Fibroblast of skin of back (primary cell): ENCODE measurements at places on chromosomes 7 and 10.

DNA sequence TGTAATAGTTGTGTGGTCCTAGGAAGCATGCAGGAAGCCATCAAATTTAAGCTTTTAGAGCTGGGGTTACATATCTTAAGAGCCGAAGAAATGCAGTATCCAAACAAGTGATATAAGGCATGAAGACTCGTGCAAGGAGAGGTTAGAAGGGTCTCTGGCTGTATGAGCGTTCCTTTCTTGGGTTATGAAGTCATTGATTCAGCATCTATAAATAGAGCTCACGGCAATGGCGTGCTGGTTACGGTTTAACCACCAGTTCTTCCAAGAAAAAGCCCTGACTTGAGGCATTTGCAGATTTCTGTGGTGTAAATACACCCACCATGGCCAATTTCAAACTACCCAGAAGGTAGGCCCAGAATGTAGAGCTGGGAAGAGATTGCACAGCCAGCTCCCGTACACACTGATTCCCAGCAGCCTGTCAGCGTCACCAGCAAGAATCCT, 72.0 kb upstream of the KAT6B start:
- DNase-seq, result no peak

- no peak for DNase-seq
These were observed 23.6 kb upstream of the PRSS37 start for GRCh38 chr7:141864765-141865447.

DNA sequence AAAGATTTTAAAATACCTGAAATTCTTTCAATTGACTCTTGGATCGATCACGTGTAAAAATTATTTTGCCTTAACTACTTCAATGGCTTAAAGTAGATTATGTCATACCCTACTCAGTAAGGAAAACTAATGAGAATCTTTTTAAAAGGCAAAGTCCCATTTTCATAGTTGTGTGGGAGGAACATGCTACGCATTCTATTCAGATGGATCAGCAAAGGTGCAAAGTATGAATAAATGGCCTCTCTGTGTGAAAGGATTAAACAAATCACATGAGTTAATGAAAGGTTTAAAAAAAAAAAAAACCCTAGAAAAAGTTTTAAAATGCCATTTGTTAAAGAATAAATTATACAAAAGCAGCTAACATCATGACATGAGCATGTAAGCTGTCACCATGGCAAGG, 77.1 kb downstream of the ENO4 start:
- DNase-seq, result no peak

DNA sequence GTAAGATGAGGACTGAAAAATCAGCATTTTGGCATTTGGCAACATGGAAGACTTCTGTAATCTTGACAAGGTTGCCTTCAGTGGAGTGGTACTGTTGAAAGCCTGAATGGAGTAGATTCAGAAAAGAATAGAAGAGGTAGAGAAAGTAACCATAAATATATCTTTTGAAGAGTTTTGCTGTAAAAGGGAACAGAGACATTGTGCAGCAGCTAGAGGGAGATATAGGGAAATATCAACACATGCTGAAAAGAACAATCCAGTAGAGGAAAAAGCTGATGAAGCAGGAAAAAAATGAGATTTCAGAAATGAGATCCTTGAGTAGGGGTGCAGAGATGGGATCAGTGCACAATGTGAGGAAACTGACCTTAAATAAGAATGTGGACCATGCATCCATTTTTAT, 60.0 kb downstream of the RAPGEF5 start:
- no peak for DNase-seq
